Fibroblast of the aortic adventitia (primary cell): ENCODE measurements at places on chromosomes 4 and X. TPM values are rescaled to one million over a fixed set of nuclear protein-coding genes. Genes with fewer than 3 reads are reported as not detected.

POU3F4 gene
- not detected in 2 replicates for total RNA-seq

EIF4E gene
- total RNA-seq = 128 and 160 TPM in 2 replicates

HTRA3 gene
- total RNA-seq = 7.6 and 9.6 TPM in 2 replicates

TCEAL2 gene
- total RNA-seq = not detected in 2 replicates

MAGEB17 gene
- not detected in 2 replicates for total RNA-seq

CPE gene
- 79.4 and 116 TPM in 2 replicates for total RNA-seq

RHOXF2B gene
- not detected in 2 replicates for total RNA-seq

KCTD8 gene
- total RNA-seq = 1.1 and 3.2 TPM in 2 replicates

GAGE12J gene
- total RNA-seq = not detected in 2 replicates

C1GALT1C1 gene
- 41.1 and 47.1 TPM in 2 replicates for total RNA-seq

TBX22 gene
- not detected in 2 replicates for total RNA-seq
